Activated CD8-positive, alpha-beta T cell treated with anti-CD3 and anti-CD28 coated beads, Interleukin-2, amount 10 ng/mL, durations not matched to agents 7 days and 5 days (primary cell): ENCODE measurements at places on chromosomes 11 and 22. TPM values are rescaled to one million over a fixed set of nuclear protein-coding genes. Genes with fewer than 3 reads are reported as not detected.

GRCh38 chr11:61726775-61727174 lies 25.7 kb upstream of the MYRF start:
- no peak overlapping the region for H3K27ac ChIP-seq
- no peaks in the 10 kb centered on the region for H3K4me1 ChIP-seq
- no peak overlapping the region for H3K4me3 ChIP-seq
- no peaks in the 10 kb centered on the region for H3K27me3 ChIP-seq
- H3K36me3 ChIP-seq = no peaks in the 10 kb centered on the region

The SYCE3 gene
- not detected for total RNA-seq

- H3K4me1 ChIP-seq = no peaks in the 10 kb centered on the region
- no peak overlapping the region for H3K4me3 ChIP-seq
- no peak for DNase-seq
- no peak overlapping the region for H3K27ac ChIP-seq
- H3K36me3 ChIP-seq = no peaks in the 10 kb centered on the region
These were observed 50.9 kb downstream of the ISX start for GRCh38 chr22:35116817-35117216.

The OR51F2 gene
- not detected for total RNA-seq

GRCh38 chr11:9962722-9963121 lies 298.8 kb downstream of the SWAP70 start:
- H3K4me3 ChIP-seq = no peak overlapping the region
- H3K4me1 ChIP-seq = no peaks in the 10 kb centered on the region
- H3K27me3 ChIP-seq = no peaks in the 10 kb centered on the region
- no peaks in the 10 kb centered on the region for H3K36me3 ChIP-seq
- DNase-seq = no peak

- peaks cover 2% of the 10 kb centered on the region for H3K27me3 ChIP-seq
- no peaks in the 10 kb centered on the region for H3K4me1 ChIP-seq
- no peak overlapping the region for H3K27ac ChIP-seq
- DNase-seq = no peak
- H3K4me3 ChIP-seq = no peak overlapping the region
These were observed 8.3 kb upstream of the MMP1 start for GRCh38 chr11:102806296-102806695.

- no peak for DNase-seq
- peaks cover 54% of the 10 kb centered on the region for H3K4me1 ChIP-seq
- peaks cover 81% of the 10 kb centered on the region for H3K36me3 ChIP-seq
- H3K27me3 ChIP-seq = no peaks in the 10 kb centered on the region
- H3K4me3 ChIP-seq = peak overlapping the region; percentile 94
These were observed 3.1 kb downstream of the HNRNPUL2 start for GRCh38 chr11:62724171-62724570.

- H3K27me3 ChIP-seq = no peaks in the 10 kb centered on the region
- no peaks in the 10 kb centered on the region for H3K4me1 ChIP-seq
- no peaks in the 10 kb centered on the region for H3K36me3 ChIP-seq
- H3K4me3 ChIP-seq = no peak overlapping the region
- no peak for DNase-seq
These were observed 218.7 kb upstream of the MTNR1B start for GRCh38 chr11:92750794-92751193.

The RBFOX2 gene
- total RNA-seq = 0.37 TPM

The ADM2 gene
- 4.1 TPM for total RNA-seq

GRCh38 chr22:43004362-43005035 lies 10.4 kb downstream of the PACSIN2 start:
- no peak overlapping the region for H3K4me3 ChIP-seq
- H3K4me1 ChIP-seq = peaks cover 65% of the 10 kb centered on the region
- no peaks in the 10 kb centered on the region for H3K27me3 ChIP-seq
- H3K36me3 ChIP-seq = peaks cover 3% of the 10 kb centered on the region

DNA sequence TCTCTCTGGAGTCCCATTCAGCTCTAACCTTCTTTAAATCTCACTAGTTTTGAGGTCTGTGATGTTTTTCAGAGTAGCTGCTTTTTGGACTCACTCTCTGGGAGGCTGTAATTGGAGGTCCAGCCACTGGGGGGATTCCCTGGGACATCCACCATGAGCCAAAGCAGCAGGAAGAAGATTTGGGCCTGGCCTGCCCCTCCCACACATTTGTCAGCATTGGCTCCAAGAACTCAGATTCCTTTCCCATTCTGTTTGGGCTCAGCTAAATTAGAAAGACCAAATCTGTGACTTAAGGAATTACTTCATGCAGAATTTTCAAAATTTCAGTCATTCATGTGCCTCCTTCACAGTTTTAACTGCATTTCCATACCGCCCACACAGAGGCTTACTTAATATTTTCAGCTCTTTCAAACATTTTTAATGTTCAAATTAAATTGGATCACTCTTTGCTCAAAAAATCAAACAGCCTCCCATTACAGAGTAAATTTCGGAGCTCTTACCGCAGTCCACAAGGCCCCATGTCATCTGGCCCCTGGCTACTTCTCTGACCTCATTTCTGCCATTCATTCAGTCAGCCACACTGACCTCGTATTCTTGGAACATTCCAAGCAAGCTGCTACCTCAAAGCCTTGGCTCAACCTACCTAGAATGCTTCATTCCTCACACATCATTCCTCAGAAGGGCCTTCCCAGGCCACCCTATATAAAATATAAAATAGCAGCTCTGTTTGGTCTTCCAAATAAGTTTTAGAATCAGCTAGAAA lies 54.5 kb upstream of the RRAS2 start:
- H3K4me3 ChIP-seq = no peak overlapping the region
- H3K27me3 ChIP-seq = no peaks in the 10 kb centered on the region
- peaks cover 14% of the 10 kb centered on the region for H3K36me3 ChIP-seq
- H3K4me1 ChIP-seq = peaks cover 84% of the 10 kb centered on the region
- DNase-seq = peak; percentile 29

GRCh38 chr11:35856756-35857155 lies 87.1 kb upstream of the LDLRAD3 start:
- no peak overlapping the region for H3K27ac ChIP-seq
- peaks cover 2% of the 10 kb centered on the region for H3K27me3 ChIP-seq
- no peaks in the 10 kb centered on the region for H3K4me1 ChIP-seq

The ATF4 gene
- 426 TPM for total RNA-seq

DNA sequence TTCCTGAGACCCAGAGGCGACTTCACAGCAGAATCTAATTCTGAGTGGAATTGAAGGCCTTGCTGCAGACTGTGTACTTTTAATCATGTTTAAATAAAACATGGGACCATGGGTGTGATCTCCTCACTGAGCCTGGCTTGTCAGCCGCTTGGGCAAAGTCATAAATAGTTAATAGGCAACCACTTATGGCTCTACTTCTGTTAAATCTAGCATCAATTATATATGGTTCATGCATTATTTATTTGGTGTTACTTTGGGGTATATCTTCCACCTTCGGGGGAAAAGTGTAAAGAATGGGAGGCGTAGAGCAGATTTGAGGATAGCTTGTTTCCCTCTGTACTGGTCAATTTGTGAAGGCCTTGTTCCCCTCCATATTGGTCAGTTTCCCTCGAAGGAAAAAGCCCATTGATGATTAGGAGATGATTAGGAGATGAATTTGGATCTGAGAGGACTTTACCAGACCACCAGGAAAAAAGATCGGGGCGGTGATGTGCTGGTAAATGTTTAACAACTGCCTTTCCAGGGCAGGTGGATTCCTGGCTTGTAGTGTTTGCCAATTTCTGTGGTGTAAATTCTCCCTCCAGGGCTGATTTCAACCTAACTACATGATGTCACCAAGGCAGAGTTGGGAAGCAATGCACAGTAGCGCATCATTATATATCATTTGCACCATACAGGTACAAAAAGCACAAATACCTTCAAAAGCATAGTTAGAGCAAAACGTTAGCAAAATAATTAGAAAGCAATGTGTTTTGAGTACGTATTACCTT lies 204.1 kb upstream of the SEZ6L start:
- H3K27me3 ChIP-seq = no peaks in the 10 kb centered on the region
- no peak for DNase-seq
- no peak overlapping the region for H3K4me3 ChIP-seq
- peaks cover 23% of the 10 kb centered on the region for H3K4me1 ChIP-seq

- no peak overlapping the region for H3K27ac ChIP-seq
- peaks cover 10% of the 10 kb centered on the region for H3K4me1 ChIP-seq
- peaks cover 12% of the 10 kb centered on the region for H3K27me3 ChIP-seq
- H3K36me3 ChIP-seq = no peaks in the 10 kb centered on the region
- DNase-seq = no peak
- no peak overlapping the region for H3K4me3 ChIP-seq
These were observed 40.7 kb upstream of the CD82 start for GRCh38 chr11:44524751-44525201.

The OR5P2 gene
- not detected for total RNA-seq

GRCh38 chr22:30858976-30859713 lies 109.4 kb downstream of the MORC2 start:
- H3K4me3 ChIP-seq = no peak overlapping the region
- DNase-seq = no peak
- no peaks in the 10 kb centered on the region for H3K36me3 ChIP-seq
- H3K27me3 ChIP-seq = no peaks in the 10 kb centered on the region
- no peak overlapping the region for H3K27ac ChIP-seq
- no peaks in the 10 kb centered on the region for H3K4me1 ChIP-seq

The DDX17 gene
- 443 TPM for total RNA-seq

The KRTAP5-7 gene
- total RNA-seq = not detected

DNA sequence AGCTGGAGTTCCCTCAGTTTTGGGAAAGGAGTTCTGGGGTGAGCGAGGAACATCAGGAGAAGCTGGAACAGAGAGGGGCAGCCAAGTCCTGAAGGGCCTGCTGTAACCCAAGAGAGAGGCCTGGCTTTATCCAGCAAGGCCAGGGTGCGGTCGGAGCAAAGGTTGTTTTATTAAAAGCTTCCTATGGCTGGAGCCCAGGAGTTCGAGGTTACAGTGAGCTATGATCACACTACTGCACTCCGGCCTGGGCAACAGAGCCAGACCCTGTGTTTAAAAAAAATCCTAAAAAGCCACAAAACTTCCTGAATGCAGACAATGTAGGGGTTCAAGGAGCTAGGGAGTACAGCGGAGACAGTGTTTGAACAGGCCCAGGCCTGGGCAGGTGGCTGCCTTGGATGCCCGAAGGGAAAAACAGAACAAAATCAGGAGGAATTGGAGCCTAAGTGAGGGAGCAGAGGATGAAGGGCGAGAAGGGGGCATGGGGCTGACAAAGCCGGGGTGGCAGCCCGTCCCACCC lies 22.2 kb upstream of the MALAT1 start:
- H3K27ac ChIP-seq = peak overlapping the region; percentile 100
- H3K4me3 ChIP-seq = peak overlapping the region; percentile 98
- peaks cover 22% of the 10 kb centered on the region for H3K4me1 ChIP-seq
- H3K27me3 ChIP-seq = peaks cover 2% of the 10 kb centered on the region

DNA sequence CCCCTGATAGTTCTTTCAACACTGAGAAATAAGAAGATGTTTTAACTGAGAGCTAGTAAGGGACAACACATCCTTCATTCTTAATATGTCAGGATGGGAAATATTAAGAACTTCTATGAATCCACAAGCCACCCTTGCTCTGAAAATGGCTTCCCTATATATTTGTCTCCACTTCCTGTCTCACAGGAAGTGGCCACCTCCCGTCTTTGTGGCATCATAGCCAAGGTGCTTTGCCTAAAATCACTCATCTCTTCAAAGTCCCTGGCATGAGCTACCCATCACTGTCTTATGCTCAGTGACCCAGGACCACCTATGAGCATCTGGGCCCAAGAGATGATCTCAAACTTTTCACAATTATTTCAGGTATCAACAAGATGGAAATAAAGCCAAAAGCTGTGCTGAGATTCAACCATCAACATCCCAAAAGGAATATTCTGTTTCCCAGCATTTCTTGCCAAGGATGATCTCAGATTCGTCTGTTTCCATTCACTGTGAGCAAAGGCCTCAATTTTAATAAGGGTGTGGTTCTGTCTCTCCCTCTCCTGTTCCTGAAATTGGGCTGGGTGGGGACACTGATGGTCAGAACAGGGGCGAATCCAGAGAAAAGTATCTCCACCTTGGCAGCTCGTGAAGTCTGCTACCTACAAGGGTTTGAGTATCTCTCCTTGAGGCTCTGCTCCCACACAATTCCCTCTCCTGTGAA lies 493.9 kb downstream of the MN1 start:
- peak; percentile 21 for DNase-seq
- H3K36me3 ChIP-seq = no peaks in the 10 kb centered on the region
- H3K4me3 ChIP-seq = no peak overlapping the region
- peaks cover 1% of the 10 kb centered on the region for H3K27me3 ChIP-seq
- no peak overlapping the region for H3K27ac ChIP-seq

DNA sequence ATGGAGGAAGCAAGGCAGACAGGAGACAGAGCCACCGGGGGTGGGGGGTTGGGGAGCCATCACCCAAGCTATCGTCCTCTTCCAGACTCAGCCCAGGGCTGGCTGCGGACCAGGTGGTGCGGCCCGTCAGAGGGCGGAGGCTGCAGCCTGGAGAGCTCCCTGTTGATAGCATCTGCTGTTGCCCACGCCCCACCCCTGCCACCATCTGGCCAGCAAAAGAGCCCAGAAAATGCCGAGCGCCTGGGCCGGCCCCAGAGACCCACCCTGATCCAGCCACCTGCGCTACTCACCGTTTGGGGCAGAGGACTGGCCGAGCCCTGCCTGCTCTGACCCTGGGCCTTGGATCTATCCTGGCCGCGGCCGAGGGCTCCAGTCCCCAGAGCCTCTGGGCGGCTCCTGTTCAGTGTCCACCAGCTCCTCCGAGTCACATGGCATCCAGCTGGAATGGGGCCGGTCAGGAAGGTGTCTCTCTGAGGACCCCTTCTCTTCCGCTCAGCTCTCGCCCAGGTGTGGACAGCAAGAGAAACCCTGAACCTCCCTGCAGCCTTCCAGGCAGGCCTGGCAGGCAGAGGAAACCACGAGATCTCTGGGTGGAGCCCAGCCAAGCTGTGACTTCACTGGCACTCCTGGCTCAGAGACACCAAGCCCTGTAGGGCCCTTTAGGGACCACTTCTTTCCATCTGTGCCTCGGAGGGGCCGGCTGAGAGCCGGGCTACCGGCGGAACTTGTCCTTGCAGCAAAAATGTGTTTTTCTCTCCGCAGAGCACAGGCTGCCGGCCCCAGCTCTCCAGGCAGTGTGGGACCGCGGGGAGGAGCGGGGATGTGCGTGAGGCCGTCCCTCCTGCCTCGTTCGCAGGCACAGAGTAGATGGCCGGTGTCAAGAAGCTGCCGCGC lies at the start of gene MRGPRE:
TSS of gene MRGPRE (minus strand) at position 567 of the 894 bp plus-strand sequence. CDS start 3,618 bp downstream, outside the sequence.
- DNase-seq = no peak
- no peak within 1 kb of the TSS for H3K27ac ChIP-seq
- H3K36me3 ChIP-seq = no peaks in the 10 kb centered on the region
- no peak within 1 kb of the TSS for H3K4me3 ChIP-seq

- no peaks in the 10 kb centered on the region for H3K27me3 ChIP-seq
- no peak overlapping the region for H3K27ac ChIP-seq
- no peak for DNase-seq
- H3K4me1 ChIP-seq = no peaks in the 10 kb centered on the region
- no peaks in the 10 kb centered on the region for H3K36me3 ChIP-seq
These were observed 27.1 kb upstream of the OPCML start for GRCh38 chr11:133559382-133559781.

The HTR3B gene
- total RNA-seq = not detected
